Amniotic stem cell (primary cell): ENCODE measurements at places on chromosomes 5 and 9.

DNA sequence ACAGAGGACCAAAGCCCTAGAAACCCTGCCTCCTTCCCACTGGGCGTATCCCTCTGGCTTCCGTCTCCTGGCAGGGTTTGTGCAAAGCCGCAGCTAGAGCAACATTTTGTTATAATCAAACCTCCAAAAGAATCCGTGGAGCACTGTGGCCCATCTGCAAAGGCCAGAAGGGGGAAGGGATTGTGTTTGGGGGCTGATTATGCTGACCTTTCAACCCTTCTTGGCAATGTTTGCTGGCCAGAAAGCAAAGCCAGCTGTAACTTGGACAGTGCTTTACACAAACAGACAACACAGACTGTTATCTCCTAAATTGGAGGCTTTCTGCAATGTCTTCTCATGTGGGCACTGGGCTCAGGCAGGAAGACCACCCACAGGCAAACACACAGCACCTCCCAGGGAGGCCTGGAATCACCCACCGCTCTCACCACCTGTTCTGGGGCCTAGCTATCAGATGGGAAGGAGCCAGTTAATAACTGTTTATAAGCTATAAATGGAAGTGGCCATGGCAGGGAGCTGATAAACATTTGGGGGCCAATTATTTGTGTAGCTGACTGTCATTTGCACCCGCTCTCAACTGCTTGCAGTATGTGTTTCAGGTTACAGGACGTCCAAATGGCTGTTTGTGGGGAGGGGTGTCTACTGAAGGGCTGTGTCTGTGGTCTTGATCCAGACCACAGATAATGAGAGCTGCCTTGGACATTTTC, 121.6 kb upstream of the ERCC6L2 start:
- DNase-seq, result no peak

GRCh38 chr9:73118286-73118685, 33.4 kb upstream of the ANXA1 start:
- DNase-seq, result no peak

- DNase-seq, result no peak
Measured at GRCh38 chr5:141805874-141806595, 72.2 kb downstream of the PCDH1 start.

DNA sequence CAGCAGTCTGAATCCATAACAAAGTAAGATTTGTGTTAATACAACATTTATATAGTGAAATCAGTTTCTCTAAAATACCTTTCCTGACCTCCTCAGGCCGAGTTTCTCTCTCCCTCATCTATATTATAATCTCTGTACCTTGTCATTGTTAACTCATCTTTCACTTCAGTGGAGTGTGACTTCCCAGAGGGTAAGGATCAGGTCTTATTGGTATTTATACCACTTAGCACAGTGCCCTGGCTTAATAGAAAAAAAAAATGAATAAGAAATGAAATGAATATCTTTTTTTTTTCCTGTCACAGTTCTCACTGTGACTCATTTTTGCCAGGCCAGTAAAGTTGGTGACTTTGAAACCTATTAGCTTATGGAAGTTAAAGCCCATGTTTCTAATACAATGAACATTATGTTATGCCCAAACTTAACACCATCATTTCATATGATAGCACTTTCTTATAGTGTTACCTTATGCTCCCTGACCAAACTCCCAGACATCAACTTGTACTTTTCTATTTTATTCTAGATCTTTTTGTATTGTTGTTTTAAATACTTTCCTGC, 90.1 kb downstream of the NR3C1 start:
- no peak for DNase-seq

DNA sequence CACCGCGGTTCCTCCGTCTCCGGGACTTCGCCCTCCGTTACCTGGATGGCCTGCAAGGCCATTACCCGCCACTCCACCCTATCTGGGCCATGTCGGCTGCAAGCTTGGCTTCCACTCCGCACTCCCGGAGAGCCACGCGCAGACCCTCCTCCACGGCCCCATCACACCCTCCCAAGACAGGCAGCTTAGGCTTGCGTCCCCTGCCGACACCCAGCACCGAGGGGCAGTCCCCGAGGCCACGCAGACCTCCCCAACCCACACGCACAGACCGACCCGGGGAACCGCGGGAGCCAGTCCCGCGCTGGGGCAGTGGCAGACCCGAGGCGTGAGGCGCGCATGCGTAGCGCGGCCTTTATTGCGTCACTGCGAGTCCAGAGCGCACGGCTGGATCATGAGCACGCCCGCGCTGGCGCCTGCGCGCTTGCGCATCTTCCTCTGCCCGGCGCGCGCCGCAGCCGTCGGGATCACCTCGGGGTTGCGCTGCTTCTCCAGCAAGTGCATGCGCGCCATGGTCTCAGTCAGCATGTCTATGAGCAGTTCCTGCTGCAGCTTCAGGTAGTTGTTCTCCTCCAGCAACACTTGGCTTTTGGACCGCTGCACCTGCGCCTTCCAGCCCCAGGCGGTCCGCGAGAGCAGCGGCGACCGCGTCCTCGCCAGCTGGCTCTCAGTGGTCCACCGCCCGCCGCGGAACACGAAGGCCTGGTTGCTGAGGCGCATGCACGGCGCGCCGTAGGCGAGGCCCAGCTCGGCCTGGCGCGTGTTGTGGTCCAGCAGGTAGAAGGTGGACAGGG, 2.4 kb downstream of the CBY3 start:
- peak; percentile 81 for DNase-seq

DNA sequence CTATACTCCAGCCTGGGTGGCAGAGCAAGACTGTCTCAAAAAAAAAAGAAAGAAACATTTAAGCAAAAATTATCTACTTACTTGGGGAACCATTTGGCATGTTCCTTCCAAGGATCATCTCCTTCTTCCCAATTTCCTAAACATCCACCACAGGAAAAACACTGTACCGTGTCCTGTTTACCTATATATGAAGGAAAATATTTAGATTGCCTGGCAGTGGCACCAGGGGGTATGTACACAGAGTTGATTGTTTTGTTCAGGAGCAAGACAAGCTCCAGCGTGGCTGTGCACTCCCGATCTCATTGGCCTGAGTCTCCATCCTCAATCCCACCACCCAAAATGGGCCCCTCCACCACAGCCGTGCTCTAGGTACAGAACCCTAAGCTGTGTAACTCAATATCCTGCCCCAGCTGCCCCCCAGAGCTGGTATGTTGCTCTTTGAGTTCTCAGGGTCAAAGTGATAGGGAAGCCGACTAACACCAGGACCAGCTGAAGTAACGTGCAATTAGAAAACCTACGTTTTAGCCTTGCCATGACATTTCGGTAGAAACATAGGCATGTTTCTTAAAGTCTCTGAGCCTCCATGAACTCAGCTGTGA, 13.8 kb downstream of the NAIP start:
- DNase-seq, result no peak

DNA sequence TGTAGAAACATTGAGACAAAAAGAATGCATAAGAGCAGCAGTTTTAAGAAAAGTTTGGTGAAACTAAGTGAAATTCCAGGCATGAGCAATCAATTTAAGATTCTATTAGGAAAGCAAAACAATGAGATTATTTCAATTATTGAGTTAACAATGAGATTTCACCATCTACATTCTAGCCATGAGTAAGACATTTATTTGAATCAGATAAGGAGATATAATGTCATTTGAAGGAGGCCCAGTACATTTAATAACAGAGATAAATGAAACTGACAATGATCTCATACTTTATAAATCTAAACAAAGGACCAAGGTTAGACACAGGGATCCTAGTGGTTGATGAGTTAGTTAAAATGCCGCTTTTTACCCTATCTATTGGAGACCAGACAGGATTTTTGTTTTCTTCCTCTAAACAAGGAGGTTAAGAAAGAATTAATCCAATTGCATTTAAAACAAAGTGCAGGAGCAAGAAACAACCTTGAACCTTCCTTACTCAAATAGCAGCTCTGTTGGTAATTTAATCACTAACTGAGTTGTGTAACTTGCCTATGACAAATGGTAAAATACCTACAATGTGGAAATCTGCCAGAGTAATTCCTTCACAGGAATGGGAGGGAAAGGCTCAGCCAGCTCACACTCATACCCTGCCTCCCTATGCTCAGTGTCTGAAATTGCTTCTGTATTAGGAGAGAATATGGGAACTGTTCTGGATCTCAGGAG, 103.5 kb upstream of the NR3C1 start:
- peak; percentile 90 for DNase-seq
